ENCODE measurements at places on chromosomes 1 and 21.

GRCh38 chr1:216124192-216124781 is 299.0 kb downstream of the USH2A start:
- no peak for ATAC-seq

DNA sequence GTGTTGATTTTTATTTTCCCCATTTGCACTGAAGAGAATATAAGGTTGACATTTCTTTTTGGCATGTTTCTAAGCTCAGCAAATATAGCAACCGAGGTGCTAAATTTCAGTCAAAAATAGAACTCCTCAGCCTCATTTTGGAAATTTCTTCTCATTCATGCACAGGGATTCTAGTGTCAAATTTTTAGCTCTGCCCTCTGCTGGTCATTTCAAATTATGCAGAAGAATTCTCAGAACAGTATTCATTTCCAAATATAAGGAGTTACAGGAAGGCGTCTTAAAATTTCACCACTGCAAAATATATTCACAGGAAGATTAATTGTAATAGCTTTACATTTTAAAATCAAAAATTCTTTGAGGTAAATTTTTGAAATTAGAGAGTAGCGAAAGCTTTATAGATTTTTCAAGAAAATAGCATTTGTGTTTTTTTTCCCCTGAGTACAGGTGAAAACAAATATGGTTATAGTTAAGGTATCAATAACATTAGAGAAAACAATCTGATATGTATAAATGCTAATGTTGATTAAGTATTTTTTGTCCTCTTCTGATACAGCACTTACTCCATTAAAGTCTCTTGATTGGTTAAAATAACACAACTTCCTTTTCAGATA is 57.9 kb downstream of the FMN2 start:
- ATAC-seq, result no peak

- ATAC-seq, result peak; percentile 62
Observed at GRCh38 chr1:99737016-99737415, 29.4 kb downstream of the FRRS1 start.

DNA sequence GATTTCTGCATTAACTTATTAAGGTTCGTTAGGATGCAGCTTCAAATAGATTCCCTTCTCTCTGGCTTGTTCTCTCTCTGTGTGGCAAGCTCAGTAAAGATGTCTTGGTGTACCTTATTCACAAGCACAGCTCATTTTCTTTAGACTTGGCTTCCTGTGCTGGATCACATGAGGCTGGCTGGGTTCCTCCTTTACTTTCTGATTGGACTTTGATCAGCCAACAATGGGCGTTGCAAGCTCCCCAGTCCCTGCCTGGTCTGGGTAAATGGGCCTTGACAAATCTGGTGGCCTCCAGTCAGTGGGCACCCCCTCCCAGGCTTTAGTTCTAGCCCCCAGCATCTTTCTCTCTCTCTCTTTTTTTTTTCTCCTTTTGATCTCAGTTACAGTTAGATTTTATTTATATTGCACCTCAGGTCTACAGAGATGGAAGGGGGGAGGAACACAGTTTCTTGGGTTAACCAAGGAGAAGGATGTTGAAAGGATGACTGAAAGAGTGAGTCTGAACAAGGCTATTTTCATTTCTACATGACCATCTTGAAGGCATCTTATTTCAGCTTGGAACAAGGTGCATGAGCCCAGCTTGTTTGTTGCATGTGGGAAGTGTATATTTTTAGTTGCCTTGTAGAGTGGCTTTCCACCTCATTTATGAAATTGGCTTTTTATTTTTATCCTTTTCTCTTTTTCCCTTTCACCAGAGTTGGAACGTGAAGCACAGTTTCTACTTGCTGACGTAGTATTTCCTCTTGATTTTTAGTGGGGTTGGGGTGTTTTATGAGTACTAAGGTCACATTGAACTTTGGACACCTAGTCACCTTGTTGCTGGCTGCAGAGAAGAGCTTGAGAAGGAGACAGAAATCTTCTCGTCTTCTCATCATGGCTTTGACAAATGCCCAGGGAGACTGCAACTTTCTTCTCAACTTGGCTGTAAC is 77.1 kb downstream of the PBX1 start:
- no peak for ATAC-seq

DNA sequence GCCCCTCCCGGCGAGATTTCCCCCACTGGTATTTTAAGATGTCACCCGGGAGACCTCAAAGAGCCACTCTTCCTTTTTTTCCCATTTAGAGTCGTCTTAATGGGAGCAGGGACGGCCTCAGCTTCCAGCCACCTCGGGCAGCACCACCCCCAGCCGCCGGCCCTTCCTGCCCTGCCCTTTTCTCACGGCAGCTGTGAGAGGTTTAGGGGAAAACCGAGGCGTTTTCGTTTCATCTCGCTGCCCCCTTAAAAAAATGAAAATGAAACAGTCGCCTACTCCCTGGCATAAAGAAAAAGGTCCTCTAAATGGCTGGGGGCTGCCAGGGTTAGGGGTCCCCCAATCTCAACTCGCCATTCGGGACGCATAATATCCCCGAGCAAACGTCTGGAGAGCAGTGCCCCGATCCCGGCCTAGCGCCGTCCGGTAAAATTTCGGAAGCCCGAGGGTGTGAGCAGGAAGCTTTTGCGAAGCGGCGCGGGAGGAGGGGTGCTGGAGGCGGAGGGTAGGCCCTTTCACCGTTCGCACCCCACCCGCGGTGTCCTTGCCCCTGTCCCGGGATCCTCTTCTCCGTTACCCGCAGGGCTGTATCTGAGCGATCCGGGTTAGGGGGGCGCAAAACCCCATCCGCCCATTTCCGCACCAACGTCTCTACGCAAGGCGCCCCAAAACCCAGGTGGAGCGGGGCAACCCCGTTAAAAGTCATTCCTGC is 1.2 kb downstream of the RUNX3 start:
- ATAC-seq, result no peak

- ATAC-seq, result no peak
Observed at GRCh38 chr21:25528515-25528914, 78.8 kb downstream of the MRPL39 start.

GRCh38 chr1:230703679-230704385 is 10.1 kb downstream of the AGT start:
- ATAC-seq, result peak; percentile 74

DNA sequence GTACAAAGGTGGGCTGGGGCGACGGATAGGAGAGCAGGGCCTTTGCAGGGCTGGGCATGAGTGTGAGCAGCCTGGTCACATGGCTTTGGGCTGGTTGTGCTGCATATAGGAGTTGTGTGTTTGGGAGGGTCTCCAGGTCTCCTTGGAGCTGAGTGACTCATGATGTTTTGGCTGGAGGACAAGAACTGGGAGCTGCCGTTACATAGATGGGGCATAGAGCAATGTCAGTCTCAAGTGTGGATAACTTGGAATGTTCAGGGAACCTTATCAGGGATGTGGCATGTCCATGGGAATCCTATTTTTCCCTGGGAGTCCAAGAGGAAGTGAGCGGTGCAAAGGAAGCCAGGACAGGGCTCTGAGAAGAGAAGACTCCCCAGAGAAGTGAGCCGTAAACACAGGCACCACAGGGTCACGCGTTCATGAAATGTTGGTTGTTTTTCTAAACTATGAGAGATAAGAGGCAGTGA is 136.4 kb upstream of the KCNE2 start:
- ATAC-seq, result no peak

DNA sequence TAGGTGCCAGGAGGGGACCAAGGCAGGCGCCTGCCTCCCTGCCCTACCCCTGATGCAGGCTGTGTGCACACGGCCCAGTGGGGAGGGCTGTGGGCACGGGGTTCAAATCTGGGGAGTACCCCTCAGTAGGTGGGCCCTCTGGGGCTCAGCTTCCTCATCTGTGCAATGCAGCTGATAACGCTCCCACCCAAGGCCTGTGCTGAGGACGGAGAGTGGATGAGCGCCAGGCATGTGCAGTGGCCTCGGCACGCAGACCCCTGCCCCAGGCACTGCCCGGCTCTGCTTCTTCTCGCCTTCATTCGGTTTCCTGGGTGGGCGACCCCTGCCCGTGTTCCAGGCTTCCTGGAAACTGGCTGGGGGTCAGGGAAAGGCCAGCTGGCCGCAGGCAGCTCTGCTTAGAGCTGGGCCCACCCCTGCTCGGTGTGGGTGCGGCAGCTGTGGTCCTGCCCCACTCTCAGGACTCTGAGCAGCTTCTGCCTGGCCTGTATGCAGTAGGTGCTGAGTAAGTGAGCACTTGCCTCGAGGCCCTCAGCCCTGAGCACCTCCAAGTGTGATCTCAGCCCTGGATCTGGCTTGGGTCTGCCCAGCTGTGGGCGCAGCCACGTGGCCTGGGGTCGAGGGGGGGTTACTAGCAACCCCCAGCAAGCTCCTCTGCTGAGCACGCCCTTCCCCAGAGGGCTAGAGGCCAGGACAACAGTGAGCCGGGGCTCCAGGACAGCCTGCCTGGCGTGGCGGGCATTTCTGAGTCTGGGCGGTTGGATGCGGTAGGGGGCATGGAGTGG is 11.9 kb upstream of the TNFRSF14 start:
- no peak for ATAC-seq

DNA sequence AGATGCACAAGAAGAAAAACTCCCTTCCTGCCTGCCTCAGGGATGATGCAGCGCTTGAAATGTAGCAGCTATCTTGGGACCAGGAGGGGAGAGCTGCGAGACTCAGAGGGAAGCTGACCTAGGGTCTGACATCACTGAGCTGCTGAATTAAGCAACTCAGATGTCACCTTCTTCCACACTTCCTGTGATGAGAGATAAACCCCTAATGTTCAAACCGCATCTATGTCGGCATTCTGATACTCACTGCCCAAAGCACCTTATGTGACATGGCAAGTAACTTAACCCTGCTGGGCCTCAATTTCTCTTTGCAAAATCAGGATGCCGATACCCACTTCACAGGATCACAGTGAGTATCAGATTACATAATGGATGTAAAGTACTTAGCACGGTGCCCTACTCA is 9.1 kb upstream of the AK2 start:
- ATAC-seq, result no peak

- ATAC-seq, result no peak
Observed at GRCh38 chr1:77025599-77025998, 158.3 kb downstream of the ST6GALNAC5 start.

DNA sequence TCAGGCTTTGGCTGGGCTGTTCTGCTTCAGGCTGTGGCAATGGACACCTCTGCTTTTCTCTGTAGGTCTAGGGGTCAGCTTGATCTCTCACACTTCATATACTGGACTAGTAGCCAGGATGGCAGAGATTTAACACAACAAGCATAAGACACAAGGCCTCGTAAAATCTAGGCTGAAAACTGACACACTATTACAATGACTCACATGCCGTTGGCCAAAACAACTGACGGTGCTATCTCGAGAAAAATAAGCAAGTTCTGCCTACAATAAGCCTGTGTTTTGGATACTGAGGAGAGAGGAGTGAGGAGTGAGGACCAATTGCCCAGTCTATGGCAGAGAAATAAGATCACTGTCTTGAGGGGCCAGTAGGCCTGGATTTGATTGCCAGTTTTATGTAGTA is 840.7 kb upstream of the ADAMTS5 start:
- ATAC-seq, result no peak

GRCh38 chr1:110540891-110541685 is 22.1 kb upstream of the KCNA10 start:
- no peak for ATAC-seq

- peak; percentile 43 for ATAC-seq
Observed at GRCh38 chr1:155226188-155226909, 17.9 kb downstream of the MTX1 start.

- peak; percentile 51 for ATAC-seq
Observed at GRCh38 chr1:225458222-225458631, 30.4 kb upstream of the LBR start.

DNA sequence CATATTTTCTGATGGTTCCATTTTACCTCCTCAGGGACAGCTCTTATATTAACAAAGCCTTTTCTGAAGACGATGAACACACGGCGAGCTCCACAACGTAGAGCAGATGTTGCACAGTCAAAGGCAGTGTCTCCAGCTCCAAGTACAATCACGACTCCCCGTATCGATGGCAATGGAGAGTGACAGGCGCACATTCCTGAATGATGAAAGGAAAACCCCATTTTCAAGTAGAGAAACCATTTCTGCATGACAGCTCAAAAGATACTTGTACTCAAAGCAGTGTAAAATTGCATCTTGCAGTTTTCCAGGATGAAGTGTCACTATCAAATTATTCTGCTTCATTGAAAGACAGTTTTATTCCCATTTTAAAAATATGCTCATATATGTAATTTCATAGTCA is 327.6 kb downstream of the DPYD start:
- no peak for ATAC-seq

- ATAC-seq, result peak; percentile 67
Observed at GRCh38 chr1:6322161-6322560, 61.3 kb upstream of the GPR153 start.

GRCh38 chr1:32272557-32273390 is 19.1 kb upstream of the HDAC1 start:
- ATAC-seq, result no peak

GRCh38 chr21:31142600-31142999 is 104.3 kb upstream of the KRTAP19-8 start:
- ATAC-seq, result peak; percentile 21

- ATAC-seq, result no peak
Observed at GRCh38 chr1:197677752-197678295, 97.5 kb downstream of the DENND1B start.

GRCh38 chr1:2019571-2020309 is 595 bp downstream of the GABRD start:
- ATAC-seq, result peak; percentile 26

GRCh38 chr1:152886758-152887409 is 8.8 kb downstream of the SMCP start:
- ATAC-seq, result peak; percentile 73

GRCh38 chr1:74729741-74730478 is 2.9 kb downstream of the CRYZ start:
- ATAC-seq, result no peak

GRCh38 chr1:226404904-226405222 is 3.0 kb downstream of the PARP1 start:
- no peak for ATAC-seq

- ATAC-seq, result no peak
Observed at GRCh38 chr1:169889871-169890270, 3.8 kb downstream of the SCYL3 start.

- no peak for ATAC-seq
Observed at GRCh38 chr1:31951276-31951675, 13.1 kb upstream of the PTP4A2 start.

DNA sequence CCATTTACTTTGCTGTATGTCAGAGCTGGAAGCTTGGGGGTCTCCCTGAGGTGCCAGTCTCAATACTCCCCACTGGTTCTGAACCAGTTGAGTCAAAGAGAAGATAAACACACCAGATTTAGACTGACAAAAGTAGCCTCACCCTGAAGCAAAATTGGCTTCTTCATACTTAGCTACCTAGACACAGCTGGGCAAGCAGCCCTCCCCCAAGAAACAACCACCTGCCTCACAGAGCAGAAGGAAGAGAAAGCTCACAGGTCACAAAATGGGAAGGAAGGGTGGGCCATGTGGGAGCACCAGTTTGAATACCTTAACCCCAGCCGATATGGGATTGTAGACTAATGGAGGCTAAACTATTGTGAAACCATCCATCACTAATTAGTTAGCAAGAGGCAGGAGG is 24.6 kb upstream of the MYSM1 start:
- ATAC-seq, result no peak

DNA sequence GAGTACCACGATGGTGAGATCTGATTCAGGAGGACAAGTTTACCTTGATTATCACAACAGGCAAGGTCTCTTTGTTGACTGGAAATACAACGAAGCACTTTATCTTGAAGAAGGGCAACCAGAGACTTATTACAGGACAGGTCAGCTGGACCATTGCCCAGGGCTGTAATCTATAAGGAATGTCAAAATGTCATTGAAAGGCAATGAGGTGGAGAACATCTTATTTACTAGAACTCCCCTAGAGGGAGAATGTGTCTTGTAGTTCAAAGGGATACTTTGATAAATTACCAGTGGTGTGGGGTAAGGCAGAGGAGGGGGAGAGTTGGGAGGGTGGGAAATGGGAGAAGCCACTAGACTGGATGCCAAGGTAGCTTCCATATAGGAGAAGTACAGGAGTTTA is 212.3 kb downstream of the NCAM2 start:
- no peak for ATAC-seq

- no peak for ATAC-seq
Observed at GRCh38 chr1:233671286-233671685, 57.4 kb downstream of the KCNK1 start.

Measured in esophagus mucosa (tissue), 1 donor.